ENCODE measurements at places on chromosomes 1 and 21. TPM values are rescaled to one million over a fixed set of nuclear protein-coding genes. Genes with fewer than 3 reads are reported as not detected.
A peak's percentile ranks its signal among the peaks of the same experiment; 100 is the strongest.

Gene ACBD3
- total RNA-seq: 24.4 TPM

Gene SNIP1
- 27.8 TPM for total RNA-seq

Gene LRRC41
- total RNA-seq: 51.0 TPM

Gene SETD4
- 31.3 TPM for total RNA-seq

GRCh38 chr21:36968414-36968813 is 1.9 kb upstream of the HLCS start:
- DNase-seq: no peak
- no peak overlapping the region for H3K4me3 ChIP-seq
- H3K36me3 ChIP-seq: no peaks in the 10 kb centered on the region
- no peaks in the 10 kb centered on the region for H3K27me3 ChIP-seq

DNA sequence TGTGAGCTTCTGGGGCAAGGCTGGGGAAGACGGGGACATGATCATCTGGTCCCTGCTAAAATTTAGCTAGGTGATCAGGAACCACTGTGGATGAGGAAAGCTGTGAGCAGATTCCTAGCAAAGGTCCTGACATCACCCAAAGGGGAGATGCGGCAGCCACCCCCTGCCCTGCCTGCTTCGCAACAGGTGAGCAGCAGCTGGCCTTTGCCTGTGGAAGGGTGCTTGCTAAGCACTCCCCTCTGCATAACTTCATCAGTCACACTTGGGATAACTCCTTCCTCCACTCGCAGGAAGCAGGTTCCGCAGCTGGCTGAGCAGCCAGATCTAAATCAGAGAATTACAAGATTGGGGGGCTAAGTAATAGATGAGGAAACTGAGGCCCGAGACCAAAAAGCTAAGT is 51.2 kb downstream of the KCNN3 start:
- no peaks in the 10 kb centered on the region for H3K4me1 ChIP-seq
- H3K27ac ChIP-seq: no peak overlapping the region
- no peak for DNase-seq
- no peaks in the 10 kb centered on the region for H3K27me3 ChIP-seq
- no peak overlapping the region for H3K4me3 ChIP-seq

DNA sequence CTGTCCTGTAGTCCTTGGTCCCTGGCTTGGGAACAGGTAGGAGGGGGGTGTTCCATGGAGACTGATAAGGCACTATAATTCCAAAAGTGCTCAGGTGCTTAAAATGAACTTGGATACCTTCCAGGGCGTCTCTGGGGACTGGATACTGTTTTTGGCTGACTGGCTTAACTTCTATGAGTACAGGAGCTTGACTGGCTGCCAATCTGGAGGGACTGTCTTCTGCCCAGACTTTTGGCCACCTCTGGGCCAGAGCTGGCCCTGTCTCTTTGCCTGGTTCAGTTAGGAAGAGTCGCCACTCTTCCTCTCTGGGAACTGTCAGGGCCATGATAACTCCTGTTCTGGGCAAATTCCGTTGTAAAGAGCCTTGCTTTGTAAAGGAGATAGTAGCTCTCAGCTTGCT is 407.0 kb downstream of the TGFB2 start:
- no peak for DNase-seq
- no peaks in the 10 kb centered on the region for H3K36me3 ChIP-seq
- H3K4me1 ChIP-seq: no peaks in the 10 kb centered on the region

- no peak overlapping the region for H3K4me3 ChIP-seq
- H3K27ac ChIP-seq: no peak overlapping the region
- H3K4me1 ChIP-seq: no peaks in the 10 kb centered on the region
- no peak for DNase-seq
These were observed 738.4 kb downstream of the USP25 start for GRCh38 chr21:16468184-16468583.

- H3K4me1 ChIP-seq: peaks cover 17% of the 10 kb centered on the region
- H3K27ac ChIP-seq: peak overlapping the region; percentile 79
- peak; percentile 68 for DNase-seq
- H3K27me3 ChIP-seq: no peaks in the 10 kb centered on the region
- H3K4me3 ChIP-seq: peak overlapping the region; percentile 38
These were observed 48.0 kb downstream of the TOR3A start for GRCh38 chr1:179129702-179130473.

GRCh38 chr1:23953020-23953419 is 6.6 kb upstream of the PNRC2 start:
- H3K36me3 ChIP-seq: no peaks in the 10 kb centered on the region
- no peaks in the 10 kb centered on the region for H3K27me3 ChIP-seq
- no peak overlapping the region for H3K4me3 ChIP-seq
- no peak overlapping the region for H3K27ac ChIP-seq
- H3K4me1 ChIP-seq: peaks cover under 1% of the 10 kb centered on the region

DNA sequence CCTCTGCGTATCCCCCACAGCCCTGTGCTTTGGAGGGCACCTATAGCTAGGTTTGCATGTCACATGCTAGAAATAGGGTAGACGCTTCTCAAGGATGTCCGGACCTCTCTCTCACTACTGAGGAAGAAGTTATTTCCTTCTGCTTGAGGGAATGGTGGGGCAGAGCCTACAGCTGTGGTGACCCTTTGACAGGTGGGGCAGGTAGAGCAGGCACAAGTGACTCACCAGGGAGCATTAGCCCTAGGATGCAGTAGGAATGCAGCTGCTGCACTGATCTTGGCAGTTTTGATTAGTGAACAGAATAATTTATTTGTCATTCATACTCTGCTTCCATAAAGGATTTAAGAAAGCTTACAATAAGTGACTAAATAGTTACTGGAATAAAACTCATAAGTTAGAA is 129.6 kb upstream of the HOOK1 start:
- no peaks in the 10 kb centered on the region for H3K36me3 ChIP-seq
- H3K4me3 ChIP-seq: no peak overlapping the region
- no peak for DNase-seq

DNA sequence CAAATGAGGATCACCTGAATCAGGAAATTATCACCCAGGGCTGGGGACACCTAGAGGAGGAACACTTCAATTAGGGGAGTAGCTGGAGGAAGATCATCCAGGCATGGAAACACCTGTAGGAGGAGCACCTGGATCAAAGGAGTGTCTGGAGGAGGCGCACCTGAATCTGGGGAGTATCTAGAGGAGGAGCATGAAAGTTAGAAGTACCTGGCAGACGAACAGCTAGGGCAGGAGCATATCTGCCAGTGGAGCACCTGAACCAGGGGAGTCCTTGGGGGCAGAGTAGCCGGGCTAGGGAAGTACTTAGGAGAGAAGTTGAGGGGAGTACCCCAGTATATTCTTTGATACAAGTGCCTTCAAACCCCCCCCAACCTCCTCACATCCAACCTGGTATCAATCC is 1.3 kb downstream of the C1orf210 start:
- no peak overlapping the region for H3K27ac ChIP-seq
- no peaks in the 10 kb centered on the region for H3K4me1 ChIP-seq
- H3K27me3 ChIP-seq: no peaks in the 10 kb centered on the region
- DNase-seq: no peak
- H3K4me3 ChIP-seq: no peak overlapping the region
- no peaks in the 10 kb centered on the region for H3K36me3 ChIP-seq

- DNase-seq: no peak
- no peaks in the 10 kb centered on the region for H3K36me3 ChIP-seq
- no peaks in the 10 kb centered on the region for H3K27me3 ChIP-seq
- no peak overlapping the region for H3K27ac ChIP-seq
- H3K4me1 ChIP-seq: no peaks in the 10 kb centered on the region
These were observed 15.4 kb downstream of the GJA4 start for GRCh38 chr1:34808051-34808810.

- H3K4me1 ChIP-seq: no peaks in the 10 kb centered on the region
- H3K27ac ChIP-seq: no peak overlapping the region
- no peaks in the 10 kb centered on the region for H3K36me3 ChIP-seq
- no peak for DNase-seq
- no peak overlapping the region for H3K4me3 ChIP-seq
These were observed 30.4 kb upstream of the KANK4 start for GRCh38 chr1:62349470-62350233.

- no peak overlapping the region for H3K4me3 ChIP-seq
- H3K36me3 ChIP-seq: no peaks in the 10 kb centered on the region
- DNase-seq: no peak
- H3K27me3 ChIP-seq: no peaks in the 10 kb centered on the region
These were observed 119.9 kb downstream of the KCNJ15 start for GRCh38 chr21:38376693-38377092.

DNA sequence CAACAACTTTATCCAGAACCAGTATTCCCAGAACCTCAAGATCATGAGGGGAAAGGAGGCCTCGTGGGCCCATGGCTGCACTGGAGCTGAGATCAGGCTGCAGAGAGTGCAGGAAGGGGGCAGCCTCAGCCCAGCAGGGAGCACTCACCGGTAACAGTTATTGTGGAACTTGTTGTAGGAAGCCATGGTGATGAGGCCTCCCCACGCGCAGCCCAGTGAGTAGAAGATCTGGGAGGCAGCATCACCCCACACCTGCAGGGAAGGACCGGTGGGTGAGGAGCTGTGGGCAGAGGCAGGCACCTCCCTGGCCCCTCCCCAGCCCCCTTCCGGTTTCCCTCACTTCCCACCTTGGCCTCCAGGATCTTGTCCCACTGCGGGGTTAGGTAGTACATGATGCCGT is 10.8 kb downstream of the CCDC24 start:
- H3K4me1 ChIP-seq: no peaks in the 10 kb centered on the region
- no peak overlapping the region for H3K4me3 ChIP-seq
- no peak for DNase-seq
- H3K27ac ChIP-seq: no peak overlapping the region
- no peaks in the 10 kb centered on the region for H3K36me3 ChIP-seq

GRCh38 chr1:57270927-57271698 is 152.7 kb downstream of the DAB1 start:
- no peaks in the 10 kb centered on the region for H3K27me3 ChIP-seq
- DNase-seq: no peak
- no peak overlapping the region for H3K27ac ChIP-seq
- H3K36me3 ChIP-seq: no peaks in the 10 kb centered on the region
- no peaks in the 10 kb centered on the region for H3K4me1 ChIP-seq

- no peaks in the 10 kb centered on the region for H3K27me3 ChIP-seq
- H3K27ac ChIP-seq: no peak overlapping the region
- H3K4me1 ChIP-seq: peaks cover 6% of the 10 kb centered on the region
- H3K36me3 ChIP-seq: no peaks in the 10 kb centered on the region
These were observed 37.5 kb downstream of the XCL2 start for GRCh38 chr1:168506204-168506819.

DNA sequence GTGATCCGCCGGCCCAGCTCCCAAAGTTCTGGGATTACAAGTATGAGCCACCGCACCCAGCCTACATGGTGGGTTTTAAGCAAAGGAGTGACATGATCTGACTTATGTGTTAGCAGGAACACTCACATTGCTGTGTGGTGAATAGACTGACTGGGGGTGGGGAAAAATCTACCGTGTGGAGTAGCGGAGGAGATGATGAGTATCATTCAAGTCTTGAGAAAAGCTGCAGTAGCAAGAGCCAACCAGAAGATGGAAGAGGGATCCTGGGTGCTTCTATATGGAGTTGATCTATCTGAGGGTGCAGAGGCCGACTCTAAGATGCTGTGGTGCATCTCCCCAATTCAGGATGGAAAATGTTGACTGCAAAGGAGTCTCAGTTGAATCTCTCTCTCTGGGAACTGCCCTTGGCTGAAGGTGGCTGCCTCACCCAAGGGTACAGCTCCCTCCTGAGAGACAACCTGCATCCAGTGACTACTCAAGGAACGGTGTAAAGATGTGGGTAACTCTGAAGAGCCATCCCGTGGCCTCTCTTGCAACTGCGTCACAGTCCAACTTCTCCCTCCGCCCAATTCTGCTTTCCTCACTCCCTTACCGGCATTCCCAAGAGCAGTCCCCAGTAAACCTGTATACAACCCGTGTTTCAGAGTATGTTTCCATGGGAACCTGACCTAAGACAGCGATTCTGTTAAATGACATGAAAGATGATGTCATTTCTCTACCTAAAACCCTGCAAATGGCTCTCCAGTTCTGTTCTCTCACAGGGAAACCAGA is 7.4 kb upstream of the B3GALNT2 start:
- no peaks in the 10 kb centered on the region for H3K27me3 ChIP-seq
- H3K4me3 ChIP-seq: no peak overlapping the region
- H3K27ac ChIP-seq: no peak overlapping the region
- DNase-seq: no peak
- H3K36me3 ChIP-seq: no peaks in the 10 kb centered on the region

DNA sequence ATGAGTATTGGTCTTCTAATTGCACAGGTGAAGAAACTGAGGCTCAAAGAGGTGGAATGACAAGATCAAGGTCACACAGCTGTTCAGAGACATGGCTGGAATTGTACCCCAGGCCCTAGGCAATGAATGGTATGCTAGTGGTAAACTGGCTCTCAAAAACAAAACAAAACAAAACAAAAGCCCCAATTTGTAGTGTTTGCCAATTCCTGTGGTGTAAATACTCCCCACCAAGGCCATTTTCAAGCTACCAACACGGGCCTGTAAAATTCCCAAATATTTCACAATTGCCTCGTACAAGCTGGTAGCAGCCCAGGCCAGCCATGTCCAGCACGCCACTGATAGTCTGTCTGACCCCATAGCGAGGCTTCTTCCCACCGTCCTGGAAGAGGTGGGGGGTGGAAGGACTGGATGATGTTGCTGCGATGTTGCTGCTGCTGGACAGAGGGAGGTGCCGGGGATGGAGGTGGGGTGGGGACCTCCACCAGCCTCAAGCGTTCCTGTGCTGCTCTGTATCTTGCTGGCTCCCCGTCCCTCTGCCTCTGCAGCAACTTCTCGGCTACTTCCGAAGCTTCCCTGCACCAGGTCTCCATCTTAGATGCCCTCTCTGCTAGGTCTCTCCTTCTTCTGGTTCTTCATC is 62.2 kb upstream of the RUNX3 start:
- peak overlapping the region; percentile 44 for H3K4me3 ChIP-seq
- peaks cover 97% of the 10 kb centered on the region for H3K4me1 ChIP-seq
- DNase-seq: no peak
- peak overlapping the region; percentile 83 for H3K27ac ChIP-seq
- no peaks in the 10 kb centered on the region for H3K36me3 ChIP-seq

GRCh38 chr1:79497193-79497773 is 490.8 kb upstream of the ADGRL4 start:
- DNase-seq: no peak
- no peaks in the 10 kb centered on the region for H3K36me3 ChIP-seq
- no peak overlapping the region for H3K4me3 ChIP-seq
- no peak overlapping the region for H3K27ac ChIP-seq
- no peaks in the 10 kb centered on the region for H3K27me3 ChIP-seq
- H3K4me1 ChIP-seq: no peaks in the 10 kb centered on the region

- no peak overlapping the region for H3K4me3 ChIP-seq
- no peaks in the 10 kb centered on the region for H3K36me3 ChIP-seq
- H3K27ac ChIP-seq: no peak overlapping the region
- no peaks in the 10 kb centered on the region for H3K4me1 ChIP-seq
- H3K27me3 ChIP-seq: no peaks in the 10 kb centered on the region
These were observed 536.8 kb downstream of the KCNT2 start for GRCh38 chr1:196071447-196071846.
